ENCODE measurements at places on chromosomes 1 and 21.

DNA sequence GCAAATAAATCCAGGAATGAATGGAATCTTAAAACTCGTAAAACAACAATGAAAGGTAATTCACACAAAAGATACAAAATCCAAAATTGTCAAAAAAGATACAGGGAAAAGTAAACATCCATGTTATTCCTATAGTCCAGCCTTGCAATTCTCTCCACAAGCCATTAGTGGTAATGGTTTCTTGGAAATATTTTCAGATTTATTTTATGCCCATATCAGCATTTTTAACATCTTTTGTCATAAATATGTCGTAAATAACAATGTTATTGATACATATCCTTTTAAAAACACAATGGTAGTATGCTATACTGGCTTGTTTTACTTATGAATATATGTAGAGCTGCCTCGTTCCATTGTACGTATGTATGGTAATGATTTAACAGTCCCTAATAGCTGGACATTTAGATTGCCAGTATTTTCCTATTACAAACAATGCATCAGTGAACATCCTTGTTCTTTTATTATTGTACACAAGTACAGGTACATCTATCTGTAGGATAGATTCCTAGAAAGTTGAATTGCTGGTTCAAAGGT, 30.6 kb downstream of the DNTTIP2 start:
- no peak for DNase-seq

GRCh38 chr21:32658524-32658923, 46.3 kb upstream of the CFAP298 start:
- no peak for DNase-seq

DNA sequence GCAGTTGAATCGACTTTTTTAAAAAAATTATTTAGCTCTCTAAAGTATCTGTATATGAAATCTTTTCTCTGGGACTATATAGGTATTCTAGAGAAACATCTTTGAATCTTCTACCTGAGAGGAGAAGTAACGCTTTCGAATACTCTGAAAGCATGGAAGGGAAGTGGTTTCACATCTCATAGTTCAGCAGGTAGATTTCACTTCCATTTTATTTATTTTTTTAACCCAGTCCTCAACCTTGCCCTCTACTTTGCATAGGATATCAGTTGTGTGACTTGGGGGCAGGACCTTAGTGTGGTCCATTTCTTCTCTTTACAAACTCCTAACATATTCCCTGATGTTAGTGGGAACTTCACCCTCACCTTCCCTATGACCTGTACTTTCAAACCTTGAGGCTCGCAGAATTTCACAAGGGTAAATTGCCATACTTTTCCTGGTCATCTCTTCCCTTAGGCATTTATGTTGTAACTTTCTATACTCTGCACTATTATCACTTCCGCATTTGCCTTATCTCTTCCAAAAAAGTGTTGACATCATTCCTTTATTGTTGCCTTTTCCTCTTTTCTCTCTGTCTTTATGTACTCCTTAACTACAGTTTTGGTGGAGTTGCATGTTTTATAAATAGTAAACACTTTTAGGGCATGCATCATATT, 1208.5 kb upstream of the ADGRL4 start:
- no peak for DNase-seq

DNA sequence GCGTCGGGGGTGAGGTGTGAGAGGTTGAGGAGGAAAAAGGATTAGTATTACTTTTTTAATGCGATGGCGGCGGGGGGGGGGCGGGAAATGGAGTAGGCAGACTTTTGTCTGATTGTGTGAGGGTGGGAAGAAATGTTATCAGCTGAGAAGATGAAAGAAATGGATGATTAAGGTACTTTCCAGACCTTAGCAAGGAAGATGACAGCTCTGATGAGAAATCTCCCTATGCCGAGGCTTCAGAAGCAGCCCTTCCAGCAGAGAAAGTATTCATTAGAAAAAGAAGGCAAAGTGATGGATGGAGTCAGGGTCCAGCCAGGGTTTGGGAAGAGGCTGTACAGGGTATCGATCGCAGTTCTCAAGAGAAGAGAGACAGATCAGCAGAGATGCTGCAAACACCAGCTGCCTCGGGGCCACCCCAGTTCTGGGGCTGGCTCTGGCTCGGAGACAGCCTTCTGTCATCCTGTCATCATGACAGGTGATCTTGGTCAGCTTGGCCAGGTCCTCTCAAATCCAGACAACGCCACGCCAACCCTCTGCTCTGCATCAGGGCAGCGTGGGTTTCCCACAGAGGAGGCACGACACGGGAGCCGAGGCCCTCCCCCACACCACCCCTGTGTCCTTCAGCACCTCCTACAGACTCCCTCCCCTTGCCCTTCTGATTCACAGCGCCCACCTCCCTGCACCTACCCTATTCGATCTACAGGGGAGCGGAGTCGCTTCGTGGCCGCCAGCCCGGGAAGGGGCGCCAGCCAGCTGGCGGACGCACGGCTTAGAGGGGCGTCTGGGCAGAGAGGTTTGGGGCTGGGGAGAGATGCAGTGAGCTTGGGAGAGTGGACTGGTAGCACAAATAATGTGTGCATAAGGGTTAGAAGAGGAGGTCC, 674 bp upstream of the ATXN7L2 start:
- DNase-seq = no peak

DNA sequence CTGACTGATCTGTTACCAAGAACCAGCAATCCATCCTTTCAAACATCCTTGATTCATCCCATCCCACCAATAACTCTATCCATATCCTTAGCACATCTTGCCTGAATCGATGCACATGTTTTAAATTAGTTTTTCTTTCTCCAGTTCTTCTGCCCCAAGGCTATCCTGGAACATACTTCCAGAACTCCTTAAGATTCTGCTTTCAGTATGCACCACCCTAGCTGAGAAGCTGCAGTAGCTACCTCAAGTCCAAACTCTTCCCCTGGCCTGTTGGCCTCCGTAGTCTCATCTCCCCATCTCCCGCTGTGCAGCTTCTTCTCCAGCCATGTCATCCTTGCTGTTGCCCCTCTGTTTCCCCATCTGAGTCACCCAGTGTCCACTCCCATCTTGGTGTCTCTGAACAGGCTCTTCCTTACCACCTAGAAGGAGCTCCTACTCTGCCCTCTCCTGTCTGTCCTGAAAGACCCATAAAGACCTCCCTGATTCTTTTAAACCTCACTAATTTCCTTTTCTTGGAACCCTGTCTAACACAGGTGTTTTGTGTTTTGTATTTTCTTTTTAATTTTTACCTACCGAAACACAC, 108.0 kb downstream of the SGIP1 start:
- no peak for DNase-seq

- no peak for DNase-seq
These were observed 662 bp downstream of the DNALI1 start for GRCh38 chr1:37557402-37557801.

- peak; percentile 87 for DNase-seq
These were observed 18.8 kb upstream of the SCCPDH start for GRCh38 chr1:246705368-246705767.

DNA sequence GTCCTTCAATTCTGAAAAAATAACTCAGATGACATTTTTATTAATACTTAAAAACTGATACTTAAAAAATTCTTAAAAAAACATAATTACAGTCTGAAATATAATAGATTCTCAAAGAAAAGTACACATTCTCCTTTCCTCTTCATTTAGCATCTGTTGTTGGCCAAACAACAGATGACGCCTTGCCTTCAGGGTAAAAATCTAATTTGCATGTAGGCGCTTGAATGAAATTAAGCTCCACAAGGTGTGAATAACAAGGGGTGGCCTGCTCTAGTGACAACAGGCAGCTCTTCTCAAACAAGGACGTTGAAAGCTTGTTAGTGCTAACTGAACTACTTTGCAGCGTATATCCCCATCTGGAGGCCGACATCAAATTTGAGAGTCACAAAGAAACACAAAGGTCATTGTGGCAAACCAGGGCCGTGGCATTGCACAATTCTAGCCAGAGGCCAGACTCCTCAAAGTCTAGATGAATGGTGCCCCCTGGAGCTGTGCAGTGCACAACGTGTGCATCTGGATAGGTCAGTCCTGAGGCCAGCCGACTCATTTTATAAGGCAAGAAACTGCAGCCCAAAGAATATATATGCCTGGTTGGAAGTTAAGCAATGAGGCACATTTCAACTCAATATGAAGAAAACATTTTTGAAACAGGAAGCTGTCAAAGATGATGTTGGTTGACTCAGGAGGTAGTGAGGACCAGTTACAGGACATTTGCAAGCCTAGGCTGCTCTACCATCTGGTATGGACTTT, 459.2 kb upstream of the RUNX1 start:
- peak; percentile 89 for DNase-seq

DNA sequence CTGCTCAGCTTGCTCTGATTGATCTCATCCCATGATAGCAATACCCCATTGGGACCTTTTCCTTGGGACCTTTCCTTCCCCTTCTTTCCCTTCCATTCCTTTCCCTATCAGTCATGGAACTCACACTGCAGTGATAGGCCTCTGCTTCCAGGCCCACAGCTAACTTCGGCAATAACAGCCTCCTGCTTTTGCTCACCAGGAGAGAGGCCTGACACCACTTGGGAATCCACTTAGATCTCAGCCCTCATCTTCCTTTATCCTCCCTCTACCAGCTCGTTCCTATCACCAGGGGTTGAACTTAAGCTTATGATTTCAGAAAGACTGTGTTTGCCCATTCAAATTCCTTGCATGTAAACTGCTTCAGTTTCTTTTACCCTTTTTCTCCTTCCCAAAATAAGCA, 11.0 kb upstream of the TIPRL start:
- no peak for DNase-seq

GRCh38 chr1:94438692-94439276, 20.6 kb downstream of the ABCD3 start:
- DNase-seq = no peak

GRCh38 chr1:109078317-109078716, 2.5 kb upstream of the TAF13 start:
- DNase-seq = no peak

Data from suppressor macrophage treated with lipopolysaccharide for 1 hour (primary cell).